Fibroblast of upper back skin (primary cell): ENCODE measurements at places on chromosomes 1 and 21.
A peak's percentile ranks its signal among the peaks of the same experiment; 100 is the strongest.

DNA sequence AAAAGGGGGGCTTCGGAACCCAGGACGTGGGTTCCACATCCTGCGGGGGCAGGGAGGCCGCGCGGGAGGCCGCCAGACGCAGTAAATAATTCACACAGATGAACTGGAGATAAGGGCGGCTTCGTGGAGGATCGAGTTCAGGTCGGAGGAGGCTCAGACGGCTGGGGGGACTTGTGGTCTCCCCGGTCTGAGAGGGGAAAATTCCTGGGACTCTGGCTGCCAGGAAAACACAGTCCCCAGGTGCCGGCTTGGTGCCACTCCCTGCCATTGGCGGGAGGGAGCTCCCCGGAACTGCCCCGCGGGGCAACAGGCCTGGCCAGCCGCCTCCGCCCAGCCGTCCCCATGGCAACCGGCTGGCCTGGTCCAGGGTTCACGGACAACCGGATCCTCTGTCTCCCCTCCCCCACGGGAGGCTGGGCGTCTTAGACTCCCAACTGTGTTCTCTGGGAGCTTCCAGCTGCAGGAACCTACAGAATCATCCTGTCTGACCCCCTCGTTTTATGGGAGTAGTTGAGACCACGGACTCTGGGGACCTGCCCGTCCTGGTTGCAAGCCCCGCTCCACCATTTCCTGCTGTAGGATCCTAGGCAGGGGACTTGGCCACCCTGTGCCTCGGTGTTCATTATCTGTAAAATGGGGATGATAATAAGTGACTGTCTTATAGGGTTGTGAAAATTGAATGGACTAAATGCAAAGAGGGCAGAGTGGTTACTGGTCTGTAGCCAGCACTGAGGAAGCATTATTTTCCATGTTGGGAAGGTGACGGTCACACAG lies 9.6 kb downstream of the CAMK2N1 start:
- no peak for DNase-seq

GRCh38 chr1:85628791-85629531 lies 48.4 kb downstream of the CCN1 start:
- DNase-seq, result peak; percentile 92

- DNase-seq, result peak; percentile 72
Measured at GRCh38 chr1:193014400-193014799, 44.8 kb downstream of the UCHL5 start.

- peak; percentile 6 for DNase-seq
Measured at GRCh38 chr1:229059671-229060539, 211.0 kb upstream of the RAB4A start.

GRCh38 chr1:163187849-163188248 lies 14.9 kb downstream of the RGS5 start:
- no peak for DNase-seq

DNA sequence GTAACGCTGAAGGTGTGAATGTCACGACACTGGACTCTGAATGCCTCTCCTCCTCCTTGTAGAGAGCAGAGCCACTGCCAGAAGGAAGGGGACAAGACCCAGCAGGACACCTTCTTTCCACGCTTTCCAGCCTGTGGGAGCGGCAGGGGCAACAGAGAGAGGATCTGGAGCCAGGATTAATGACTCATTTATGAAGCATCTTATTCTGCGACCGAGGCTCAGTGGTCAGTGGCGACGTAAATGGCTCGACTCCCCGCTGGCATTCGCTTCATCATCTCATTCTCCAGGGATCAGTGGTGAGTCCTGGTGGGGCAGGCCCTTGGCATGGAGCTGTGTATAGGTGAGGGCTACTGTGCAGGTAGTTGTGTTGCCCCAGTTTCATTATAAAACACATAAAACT lies 4.6 kb downstream of the SLC37A1 start:
- DNase-seq, result peak; percentile 45

GRCh38 chr1:60904099-60904851 lies 178.1 kb upstream of the NFIA start:
- DNase-seq, result peak; percentile 53

- peak; percentile 37 for DNase-seq
Measured at GRCh38 chr1:59290193-59290949, 6.5 kb upstream of the FGGY start.

DNA sequence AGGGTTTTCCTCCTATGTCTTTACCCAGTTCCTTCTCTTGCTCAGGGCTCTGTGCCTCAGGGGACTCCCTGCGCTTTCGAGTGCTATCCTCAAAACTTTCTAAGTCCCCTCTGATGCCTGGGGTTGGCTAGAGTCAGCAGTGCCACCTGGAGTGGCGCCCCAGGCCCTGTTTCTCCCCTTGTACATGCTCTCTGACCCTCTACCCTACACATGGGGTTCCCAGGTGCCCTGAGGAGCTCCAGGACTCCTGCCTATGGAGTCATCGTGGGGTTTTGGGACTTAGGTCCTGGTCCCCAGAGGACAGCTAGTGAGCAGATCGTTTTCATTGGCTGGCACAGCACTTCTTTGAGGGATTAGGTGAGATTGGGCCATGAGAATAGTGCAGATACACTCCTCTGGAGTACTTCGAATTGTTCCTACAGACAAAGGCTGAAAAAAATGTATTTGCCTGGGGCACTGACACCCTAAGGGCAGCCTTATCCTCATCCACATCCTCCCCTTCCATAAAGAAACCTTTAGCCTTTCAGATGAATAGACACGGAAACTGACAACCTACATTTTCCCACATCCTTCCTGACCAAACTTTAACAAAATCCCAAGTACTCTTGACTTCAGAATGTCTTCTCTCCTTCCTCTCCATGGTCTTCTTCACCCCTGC lies 41.5 kb downstream of the LGR6 start:
- DNase-seq, result no peak

- DNase-seq, result no peak
Measured at GRCh38 chr1:23150125-23150524, 18.5 kb downstream of the LUZP1 start.

DNA sequence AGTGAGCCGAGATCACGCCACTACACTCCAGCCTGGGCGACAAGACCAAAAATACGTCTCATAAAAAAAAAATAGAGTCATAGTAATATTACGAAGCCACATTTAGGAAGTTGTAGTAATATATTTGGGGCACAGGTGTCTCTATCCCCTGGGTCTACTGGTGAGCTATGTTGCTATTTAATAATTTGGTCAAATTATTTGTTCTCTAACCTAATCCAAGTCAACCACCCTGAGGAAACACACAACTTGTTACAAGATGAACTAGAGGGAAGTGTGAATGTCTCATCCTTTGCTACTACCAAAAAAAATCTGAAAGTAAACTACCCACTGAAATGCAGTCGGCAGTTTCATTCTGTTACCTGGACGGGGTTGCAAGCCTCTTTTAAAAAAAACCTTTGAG lies 35.3 kb downstream of the RGS8 start:
- DNase-seq, result no peak

DNA sequence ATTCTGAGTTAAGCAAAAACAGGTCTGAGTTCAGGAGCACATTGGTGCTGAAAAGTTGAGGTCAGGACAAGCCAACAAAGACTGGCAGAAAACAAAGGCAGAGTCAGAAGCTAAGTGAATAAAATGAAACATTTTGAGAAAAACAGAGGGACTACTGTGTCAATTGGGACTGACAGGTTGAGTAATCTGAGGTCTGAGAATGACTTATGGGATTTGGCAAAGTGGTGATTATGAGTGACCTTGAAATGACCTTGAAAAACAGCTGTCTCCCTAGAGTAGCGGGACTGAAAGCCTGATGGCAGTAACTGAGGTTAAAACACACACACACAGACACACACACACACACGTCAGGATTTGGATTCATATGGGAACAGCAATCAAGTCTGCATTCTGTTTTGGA lies 8.8 kb upstream of the COG2 start:
- DNase-seq, result peak; percentile 8

DNA sequence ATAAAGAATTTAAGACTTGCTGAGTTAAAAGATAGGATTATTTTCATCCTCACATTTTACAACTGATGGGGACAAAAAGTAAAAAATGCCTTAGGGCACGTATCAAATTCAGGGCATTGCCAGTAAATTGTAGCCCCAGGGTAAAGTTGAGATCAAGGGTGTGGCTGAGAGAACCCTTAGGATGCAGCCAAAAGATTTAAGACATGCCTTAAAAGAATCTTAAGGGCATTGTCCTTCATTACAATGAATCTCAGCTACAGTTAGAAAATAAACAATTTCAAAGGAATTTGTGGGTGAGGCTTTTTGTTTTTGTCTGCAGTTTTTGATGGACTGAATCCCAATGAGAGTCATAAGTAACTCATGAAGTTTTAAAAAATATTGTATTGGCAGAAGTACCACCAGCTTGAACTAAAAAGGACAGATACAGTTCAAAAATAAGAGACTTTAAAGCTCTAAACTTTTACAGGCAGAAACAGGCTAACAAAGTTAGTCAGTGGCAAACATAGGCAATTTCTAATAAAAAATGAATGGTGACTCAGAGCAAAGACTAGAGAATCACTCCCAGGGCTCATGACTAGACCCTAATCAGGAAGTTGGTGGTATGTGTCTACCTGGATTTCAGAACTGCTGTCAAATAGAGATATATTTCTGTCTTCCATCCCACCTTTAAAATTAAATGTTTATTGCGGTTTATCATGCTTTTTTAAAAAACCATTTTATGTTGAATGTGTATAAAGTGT lies 165.1 kb upstream of the SNX7 start:
- DNase-seq, result peak; percentile 3

GRCh38 chr1:36172983-36173382 lies 17.0 kb downstream of the MAP7D1 start:
- DNase-seq, result peak; percentile 80

DNA sequence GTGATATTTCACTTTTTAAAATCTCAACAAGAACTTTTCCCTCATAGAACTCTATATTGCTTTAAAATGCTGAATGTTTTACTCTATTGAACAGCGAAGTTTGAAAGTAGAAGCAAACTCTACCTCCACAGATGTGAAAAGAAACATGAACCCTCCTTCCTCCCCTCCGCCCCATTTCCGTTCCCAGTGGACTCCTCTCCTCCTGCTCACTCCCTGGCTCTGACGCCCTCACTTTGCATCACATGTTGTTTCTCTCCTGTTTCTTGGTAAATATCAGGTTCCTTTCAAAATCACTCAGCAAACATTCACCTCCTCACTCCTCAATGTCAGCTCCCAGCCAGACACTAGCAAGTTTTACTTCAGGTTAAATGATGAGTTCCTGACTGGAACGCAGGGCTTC lies 34.6 kb downstream of the KCNH1 start:
- DNase-seq, result no peak

- DNase-seq, result no peak
Measured at GRCh38 chr1:154784924-154785531, 85.1 kb downstream of the KCNN3 start.

DNA sequence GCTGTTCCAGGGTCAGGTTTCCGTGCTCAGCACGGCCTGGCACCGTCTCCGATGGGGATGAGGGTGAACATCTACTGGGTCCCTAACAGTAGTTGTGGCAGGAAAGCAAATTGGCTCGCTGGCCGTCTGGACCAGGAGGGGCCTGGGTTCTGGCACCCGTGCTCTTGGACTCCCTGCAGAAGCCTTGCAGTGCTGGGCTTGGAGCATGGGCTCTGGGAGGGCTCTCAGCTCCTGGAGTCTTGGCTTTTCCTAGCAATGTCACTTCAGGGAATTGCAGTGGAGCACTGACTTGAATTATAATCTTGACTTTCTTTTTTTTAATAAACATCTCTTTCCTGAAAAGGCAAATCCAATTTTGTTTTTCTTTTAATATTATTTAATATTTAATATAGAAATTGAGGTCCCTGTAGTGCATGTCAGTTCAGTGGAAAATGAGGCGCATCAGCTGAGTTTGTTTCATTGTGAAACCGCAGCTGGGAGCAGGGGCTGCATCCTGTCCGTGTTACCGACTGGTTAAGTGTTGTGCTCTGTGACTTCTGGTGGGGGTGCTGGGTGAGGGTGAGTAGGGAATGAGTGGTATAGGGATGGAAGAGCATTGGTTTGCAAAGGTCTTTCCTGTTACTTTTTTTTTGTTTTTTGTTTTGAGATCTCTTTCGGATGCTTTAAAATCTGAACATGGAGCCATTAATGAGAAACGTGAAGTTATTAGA lies 64.1 kb downstream of the PEX14 start:
- no peak for DNase-seq

- DNase-seq, result peak; percentile 69
Measured at GRCh38 chr1:202315576-202316168, 26.1 kb downstream of the UBE2T start.

GRCh38 chr1:110879758-110880606 lies 7.0 kb downstream of the CD53 start:
- no peak for DNase-seq

DNA sequence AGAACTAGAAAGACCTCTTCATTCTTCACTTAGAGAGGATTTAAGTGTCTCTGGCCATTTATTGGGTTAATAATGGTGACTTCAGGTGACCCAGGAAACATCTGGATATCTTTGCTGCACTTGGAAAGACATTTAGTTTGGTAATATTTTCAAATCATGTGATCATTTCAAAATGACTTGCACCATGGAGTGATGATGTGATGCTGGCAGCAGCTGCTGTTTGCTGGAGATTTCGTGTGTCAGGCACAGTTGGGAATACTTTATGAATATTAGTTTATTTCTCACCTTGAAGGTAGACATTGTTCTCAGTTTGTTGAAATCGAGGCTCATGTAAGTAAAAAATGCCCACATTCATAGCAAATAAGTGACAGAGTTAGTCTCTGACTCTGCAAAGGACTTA lies 236.0 kb downstream of the DISC1 start:
- DNase-seq, result no peak

- DNase-seq, result no peak
Measured at GRCh38 chr1:210582205-210582970, 253.7 kb downstream of the HHAT start.

DNA sequence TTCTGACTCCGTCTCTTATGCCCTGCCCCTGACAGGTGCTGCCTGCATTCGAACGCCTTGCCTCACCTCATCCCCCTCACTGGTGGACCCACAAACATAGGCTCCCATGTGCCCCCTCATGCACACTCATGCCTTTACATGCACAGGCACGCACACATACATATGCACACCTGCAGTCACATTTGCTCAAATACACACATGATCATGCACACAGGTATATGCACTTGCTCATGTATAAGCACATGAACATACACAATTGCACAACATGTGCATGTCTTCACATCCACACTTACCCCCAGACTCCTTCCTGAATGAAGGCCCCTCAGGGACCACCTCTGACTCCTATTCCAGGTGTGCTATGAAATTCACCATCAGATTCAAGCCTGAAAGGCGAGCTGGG lies 506.9 kb downstream of the PTPRU start:
- no peak for DNase-seq

GRCh38 chr1:207077470-207078377 lies 10.9 kb upstream of the C4BPB start:
- peak; percentile 73 for DNase-seq

- peak; percentile 41 for DNase-seq
Measured at GRCh38 chr1:83692524-83693381, 306.2 kb downstream of the TTLL7 start.

GRCh38 chr1:177858332-177858821 lies 111.5 kb downstream of the SEC16B start:
- DNase-seq, result peak; percentile 76
